ENCODE measurements at places on chromosomes 4 and X.

DNA sequence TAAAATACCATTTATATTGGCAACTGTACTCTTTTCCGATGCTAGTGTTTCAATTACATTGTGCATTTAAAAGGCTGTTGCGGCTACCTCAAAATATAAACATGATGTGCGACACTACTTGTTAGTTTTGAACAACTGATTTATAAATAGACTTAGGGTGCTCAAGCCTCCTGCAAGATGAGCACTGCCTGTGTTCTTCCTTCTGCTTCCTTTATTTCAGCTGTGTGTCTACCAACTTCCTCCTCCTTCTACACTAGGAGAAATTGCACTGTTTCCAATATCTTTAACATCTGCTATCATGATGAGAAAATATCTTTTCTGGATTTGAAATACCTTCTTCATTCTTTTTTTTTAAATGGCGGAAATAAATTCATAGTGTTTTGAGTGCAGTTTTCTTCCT lies 24.0 kb downstream of the TET2 start:
- DNase-seq, result no peak

DNA sequence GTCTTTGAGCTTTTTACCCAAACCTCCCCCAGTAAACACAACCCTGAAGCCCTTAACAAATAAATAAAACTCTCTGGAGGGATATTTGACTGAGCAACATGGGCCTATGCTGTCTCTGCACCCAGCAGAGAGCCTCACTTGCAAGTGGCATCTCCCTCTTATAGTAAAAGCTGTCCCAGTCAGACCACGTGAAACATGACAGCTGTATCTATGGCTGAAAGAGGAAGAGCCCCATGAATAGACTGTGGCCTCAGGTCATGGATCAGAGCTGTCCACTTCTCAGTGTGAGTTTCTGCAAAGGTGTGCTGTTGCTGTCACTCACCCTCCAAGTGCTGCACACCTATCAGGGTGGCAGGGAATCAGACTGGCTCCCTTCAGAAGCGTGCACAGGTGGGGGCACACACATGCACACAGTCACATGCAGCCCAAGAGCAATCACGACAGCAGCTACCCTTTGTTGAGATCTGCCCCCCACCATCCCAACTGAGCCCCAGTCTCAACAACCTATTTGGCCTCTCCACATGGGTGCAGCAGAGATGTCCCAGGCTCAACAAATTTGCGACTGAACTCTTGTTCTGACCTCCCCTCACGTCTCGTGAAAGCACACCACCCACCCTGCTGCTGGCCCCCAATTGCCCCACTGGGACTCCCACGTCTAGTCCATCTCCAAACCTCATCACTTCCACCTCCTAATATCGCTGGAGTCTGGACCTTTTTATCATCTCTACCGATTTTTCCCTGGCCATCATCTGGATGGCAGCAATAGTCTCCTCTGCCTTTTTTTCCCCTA lies 45.6 kb downstream of the NAT8L start:
- DNase-seq, result no peak

DNA sequence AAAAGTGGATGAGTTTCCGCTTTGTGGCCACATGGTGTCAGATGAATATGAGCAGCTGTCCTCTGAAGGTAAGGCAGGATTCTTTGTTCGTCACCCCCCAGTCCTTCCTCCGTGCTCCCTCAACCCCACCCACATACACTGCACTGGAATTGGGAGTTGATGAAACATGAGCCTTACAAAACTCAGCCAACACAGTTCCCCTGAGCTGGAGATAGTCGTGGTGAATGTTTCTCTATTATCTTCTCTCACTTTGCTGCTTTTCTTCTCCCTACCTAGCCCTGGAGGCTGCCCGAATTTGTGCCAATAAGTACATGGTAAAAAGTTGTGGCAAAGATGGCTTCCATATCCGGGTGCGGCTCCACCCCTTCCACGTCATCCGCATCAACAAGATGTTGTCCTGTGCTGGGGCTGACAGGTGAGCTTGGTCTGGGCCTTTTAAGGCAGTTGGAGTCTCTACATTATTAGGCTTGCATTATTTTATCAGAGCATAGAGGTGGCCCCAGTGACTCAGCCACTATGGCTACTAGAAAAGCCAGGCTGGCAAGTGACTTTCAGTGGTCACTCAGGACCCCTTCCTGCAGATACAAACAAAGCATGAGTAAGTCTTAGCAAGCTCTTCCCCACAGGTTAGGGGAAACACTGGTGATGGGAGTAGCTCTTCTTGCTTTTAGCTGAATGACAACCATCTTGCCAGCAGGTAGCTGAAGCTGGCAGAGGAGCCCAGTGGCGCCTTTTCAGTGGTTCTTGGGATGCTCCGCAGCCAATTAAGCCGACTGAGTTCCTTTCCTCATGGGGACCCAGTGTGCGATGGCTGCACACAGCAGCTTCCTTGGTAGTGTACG lies 1.6 kb downstream of the RPL10 start:
- no peak for DNase-seq

DNA sequence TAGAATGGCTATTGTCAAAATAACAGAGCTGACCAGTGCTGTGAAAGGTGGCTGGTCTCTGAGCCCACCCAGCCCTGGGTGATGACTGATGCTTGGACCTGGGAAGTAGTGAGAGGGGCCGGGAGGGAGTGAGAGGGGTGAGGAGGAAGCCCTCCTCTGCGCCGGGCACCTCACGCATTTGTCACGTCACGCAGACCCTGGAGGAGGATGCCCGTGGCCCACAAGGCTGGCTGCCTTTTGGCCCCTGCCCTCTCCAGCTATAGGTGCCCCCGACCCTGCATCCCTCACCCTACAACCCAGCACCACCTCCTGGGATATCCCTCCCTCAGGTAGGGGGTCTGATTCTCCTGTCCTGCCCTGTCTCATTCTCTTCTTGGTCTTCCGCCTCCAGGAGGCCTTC lies 207.4 kb downstream of the AFAP1 start:
- no peak for DNase-seq

DNA sequence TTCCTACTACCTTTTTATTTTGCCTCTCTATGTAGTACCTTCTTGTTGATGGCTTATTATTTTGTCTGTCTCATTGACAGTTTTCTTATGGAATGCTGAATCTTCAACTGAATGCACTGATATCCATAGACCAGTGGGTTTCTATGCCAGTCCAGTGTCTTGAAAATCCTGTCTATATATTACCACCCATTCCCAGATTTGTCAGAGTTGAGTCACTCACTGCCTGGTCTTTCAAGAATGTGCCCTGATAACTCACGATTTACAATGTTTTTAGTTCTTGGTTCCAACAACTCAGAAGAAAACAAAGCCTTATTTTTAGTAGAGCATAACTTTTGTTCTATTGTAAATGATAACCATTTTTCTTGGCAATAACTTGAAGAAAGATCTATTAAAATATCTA lies 606.0 kb upstream of the PITX2 start:
- no peak for DNase-seq

DNA sequence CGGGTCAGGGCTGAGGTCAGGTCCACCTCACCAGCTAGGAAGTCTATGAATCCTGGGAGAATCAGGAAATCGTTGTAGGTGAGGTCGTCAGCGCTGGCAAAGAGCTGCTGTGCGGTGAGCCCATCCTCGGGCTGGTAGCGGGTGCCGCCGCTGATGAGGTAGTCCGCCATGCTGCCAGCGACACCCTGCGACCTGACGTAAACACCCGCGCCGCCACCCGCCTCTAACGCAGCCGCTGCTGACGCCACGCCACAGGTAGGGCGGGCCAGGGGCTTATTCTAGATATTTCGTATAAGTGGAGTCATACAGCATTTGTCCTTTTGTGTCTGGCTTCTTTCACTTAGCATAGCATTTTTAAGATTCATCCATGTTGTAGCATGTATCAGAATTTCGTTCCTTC lies 220.2 kb upstream of the ATP6AP2 start:
- no peak for DNase-seq

DNA sequence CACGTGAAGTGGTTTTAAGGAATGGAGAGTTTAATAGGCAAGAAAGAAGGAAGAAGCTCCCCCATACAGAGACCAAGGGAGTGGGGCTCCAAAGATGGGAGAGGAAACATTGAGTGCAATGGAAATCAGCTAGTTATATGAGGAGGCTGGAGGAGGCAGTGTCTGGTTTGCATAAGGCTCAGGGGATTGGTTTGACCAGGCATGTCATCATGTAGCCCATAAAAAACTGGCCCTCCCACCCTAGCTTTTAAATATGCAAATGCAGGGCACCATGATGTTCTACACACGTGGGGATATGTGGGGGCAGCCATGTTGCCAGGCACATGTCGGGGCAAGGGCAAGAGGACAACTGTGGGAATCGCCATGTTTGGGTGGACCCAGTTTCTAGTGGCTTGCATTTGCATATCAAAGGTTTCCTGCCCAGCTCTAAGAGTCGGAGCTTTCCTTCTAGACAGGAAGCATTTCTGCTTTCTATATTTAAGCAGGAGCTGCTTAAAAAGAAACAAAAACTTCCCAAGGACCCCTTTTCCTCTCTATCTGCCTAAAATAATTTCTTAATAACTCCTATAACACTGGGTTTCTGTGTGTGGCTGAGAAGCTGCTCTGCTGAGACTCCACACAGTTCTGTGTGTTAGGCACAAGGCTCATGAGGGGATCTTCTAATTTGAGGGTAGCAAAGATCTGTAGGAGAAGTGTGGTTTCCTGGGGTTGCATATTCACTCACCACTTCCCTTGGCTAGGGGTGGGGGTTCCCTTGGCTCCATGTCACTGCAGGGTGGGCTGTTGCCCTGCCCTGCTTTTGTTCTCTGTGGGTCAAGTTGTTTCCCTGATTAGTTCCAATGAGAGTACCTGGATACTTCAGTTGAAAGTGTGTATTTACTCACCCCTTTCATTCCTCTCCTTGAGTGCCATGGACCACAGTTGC lies 113.5 kb downstream of the VSIG4 start:
- DNase-seq, result no peak

- no peak for DNase-seq
Measured at GRCh38 chrX:68421636-68422035, 11.7 kb downstream of the OPHN1 start.

DNA sequence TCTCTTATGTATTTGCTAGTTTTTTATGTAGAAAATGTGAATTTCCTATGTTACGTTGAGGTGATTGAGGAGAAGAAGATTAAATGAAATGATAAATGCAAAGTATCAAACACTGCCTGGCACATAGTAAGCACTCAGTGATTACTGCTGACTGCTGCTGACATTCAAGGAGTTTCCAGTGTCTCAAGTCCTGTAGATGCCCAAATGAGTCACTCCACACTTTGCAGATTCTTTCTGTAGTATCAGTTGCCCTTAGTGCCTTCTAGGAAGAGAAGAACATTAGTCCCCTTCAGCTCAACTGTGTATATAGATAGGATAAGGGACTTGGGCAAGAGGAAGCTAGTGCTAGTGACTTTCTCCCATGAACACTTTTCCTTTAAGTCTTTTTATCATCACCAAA lies 240.5 kb upstream of the TEX13A start:
- no peak for DNase-seq

- DNase-seq, result no peak
Measured at GRCh38 chr4:11424000-11424399, 4.7 kb downstream of the HS3ST1 start.

DNA sequence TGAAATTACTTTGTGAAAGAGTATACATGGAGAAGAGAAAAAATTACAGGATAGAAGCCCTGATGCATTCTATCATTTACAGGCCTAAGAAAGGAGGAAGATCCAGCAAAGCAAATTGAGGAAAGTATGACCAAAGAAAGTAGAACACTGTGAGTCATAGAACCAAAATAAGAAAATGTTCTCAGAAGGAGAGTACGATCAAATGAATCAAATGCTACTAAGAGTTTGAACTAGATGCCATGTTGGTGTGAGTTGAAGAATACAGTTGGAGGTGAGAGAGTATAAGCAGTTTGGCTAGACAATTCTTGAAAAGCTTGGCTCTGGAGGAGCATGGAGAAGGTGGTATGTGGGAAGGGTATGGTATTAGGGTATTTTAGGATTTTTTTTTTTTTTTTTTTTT lies 161.8 kb downstream of the RPA4 start:
- no peak for DNase-seq

Data from hindlimb muscle (tissue), 1 donor.